ENCODE measurements at places on chromosomes 5 and 9. TPM values are rescaled to one million over a fixed set of nuclear protein-coding genes. Genes with fewer than 3 reads are reported as not detected.

CDC20B gene
- 0.10 TPM for total RNA-seq

ORM2 gene
- not detected for total RNA-seq

ESM1 gene
- total RNA-seq, result 91.7 TPM

SPINK4 gene
- not detected for total RNA-seq

BAAT gene
- 0.15 TPM for total RNA-seq

ADRB2 gene
- total RNA-seq, result 0.73 TPM

C5orf58 gene
- total RNA-seq, result 11.6 TPM

PCDHGC5 gene
- 1.1 TPM for total RNA-seq

SPATA31A3 gene
- not detected for total RNA-seq

ALDOB gene
- 0.38 TPM for total RNA-seq

KCNIP1 gene
- 7.3 TPM for total RNA-seq
